T-helper 9 cell (primary cell): ENCODE measurements at places on chromosomes 7 and 10.

- DNase-seq: no peak
These were observed 962.8 kb downstream of the DNAJB9 start for GRCh38 chr7:109532262-109532992.

DNA sequence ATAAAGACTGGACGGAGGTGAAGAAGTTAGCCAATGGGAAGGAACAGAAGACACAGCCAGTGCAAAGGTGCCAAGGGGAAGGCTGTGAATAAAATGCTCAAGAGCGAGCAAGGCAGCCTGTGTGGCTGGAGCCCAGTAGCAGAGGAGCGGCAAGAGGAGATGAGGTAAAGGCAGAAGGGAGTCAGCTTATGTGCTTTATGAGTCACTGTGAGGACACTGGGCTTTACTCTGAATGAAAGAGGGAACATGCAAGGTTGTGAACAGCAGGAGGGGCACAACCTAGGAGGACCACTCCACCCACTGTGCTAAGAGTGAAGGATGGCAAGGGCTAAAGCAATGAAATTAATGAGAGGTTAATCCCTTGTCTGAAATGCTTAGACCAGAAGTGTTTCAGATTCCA, 129.0 kb upstream of the ODAD2 start:
- no peak for DNase-seq

DNA sequence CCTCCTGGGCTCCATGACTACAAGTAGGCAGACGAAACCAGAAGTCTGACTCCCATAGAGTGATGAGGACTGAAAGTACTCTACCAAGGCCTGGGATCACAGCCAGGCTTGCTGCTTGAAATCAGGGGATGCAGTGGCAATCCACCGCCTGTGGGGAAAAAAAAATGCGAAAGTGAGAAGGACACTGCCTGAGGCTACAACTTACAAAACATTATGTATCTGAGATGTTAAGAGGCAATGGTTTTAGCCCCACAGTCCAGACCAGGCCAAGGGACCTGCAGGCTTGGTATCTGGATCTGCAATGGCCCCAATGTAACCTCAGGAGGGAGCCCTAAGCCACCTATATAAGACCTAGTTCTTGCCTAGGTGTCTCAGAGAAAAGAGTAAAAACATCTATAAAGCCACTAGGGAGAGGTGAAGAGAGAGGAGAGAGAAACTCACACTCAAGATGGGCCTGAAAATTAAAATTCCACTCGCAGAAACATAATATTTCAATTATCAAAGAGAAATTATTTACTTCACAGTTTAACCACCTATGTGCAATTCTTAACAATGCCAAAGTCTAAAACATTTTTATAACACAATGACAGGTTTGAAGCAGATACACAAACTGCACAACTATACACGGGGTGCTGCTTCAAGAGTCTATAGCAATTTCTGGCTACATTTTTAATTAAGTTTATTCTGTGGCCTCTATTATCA, 13.9 kb downstream of the DNAJC1 start:
- no peak for DNase-seq

DNA sequence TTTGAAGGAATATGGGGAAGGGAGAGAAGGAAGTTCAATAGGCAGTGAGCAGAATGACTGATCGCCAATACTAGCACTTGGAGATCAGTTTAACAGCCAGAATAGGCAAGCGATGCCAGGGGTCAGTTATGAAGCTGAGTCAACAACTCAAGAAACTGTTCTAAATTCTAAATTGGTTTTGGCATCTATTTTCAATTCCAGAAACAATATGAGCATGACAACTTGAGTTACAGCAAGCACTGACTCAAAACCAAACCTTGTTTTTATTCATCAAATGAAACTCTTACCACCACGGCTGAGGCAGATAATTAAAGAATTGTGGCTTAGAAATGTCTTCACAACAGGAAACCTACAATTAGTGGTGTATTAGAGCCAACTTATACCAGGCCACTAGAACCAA, 180.5 kb upstream of the ASAH2 start:
- no peak for DNase-seq

- no peak for DNase-seq
These were observed 68.6 kb upstream of the CACNB2 start for GRCh38 chr10:18071591-18071990.

DNA sequence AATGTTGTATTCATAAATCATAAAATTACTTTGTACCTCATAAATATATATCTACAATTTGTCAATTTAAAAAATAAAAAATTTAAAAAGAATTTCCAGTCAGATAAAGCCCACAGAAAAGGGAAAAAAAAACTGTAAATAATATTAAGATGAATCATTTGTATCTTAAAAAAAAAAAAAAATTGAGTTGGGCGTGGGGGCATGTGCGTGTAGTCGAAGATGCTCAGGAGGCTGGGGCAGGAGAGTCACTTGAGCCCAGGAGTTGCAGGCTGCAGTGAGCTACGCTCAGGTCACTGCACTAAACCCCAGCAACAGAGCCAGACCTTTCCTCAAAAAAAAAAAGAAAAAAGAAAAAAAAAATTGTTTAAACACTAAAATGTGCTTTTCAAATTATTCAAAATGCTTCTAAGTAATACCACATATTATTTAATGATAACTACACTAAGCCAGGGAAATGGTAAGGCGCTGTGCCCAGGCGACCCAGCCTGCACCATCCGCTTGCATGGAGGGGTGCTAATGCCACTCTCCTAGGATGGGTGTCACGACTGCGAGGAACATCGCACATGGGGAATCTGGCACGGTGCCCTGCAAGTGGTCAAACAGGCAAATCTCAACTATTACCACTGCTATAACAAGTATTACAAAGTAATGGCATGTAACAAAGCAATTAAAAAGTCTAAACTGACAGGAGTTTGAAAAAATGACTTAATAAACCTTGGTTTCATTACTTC, 15.4 kb downstream of the GLUD1 start:
- DNase-seq: no peak

DNA sequence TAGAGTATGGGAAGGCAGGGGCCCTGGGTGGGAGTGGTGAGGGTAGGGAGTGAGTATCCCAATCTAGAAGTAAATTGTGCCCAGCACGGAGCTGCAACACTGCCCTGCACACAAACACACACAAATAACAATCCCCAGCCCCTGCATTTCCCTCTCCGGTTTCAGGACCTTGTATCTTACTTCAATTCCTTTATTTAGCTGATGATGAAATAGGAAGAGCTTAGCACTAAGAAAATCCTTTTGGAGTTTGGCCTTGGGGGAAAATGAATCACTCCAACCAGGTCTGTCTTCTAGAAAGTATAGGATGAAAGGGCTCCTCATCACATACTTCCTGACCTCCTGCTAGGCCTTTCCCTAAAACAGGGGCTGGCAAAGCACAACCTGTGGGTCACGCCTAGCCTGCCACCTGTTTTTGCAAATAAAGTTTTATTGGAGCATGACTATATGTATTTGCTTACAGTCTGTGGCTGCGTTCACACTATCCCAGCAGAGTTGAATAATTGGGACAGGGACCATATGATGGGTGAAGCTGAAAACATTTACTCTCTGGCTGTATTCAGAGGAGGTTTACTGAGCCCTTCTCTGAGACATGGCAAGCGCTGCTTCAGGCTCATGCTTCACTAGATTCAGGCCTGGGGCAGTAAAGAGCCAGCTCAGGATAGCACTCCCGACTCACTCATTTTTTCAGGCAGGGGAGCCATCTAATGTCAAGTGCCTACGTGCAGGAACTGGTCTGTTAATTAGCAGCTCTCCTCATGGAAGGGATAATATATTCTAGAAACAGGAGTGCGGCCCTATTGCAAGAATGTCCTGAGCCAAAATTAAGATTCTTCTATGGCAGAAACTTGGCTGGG, 111.0 kb downstream of the EGFR start:
- no peak for DNase-seq

GRCh38 chr10:82149674-82150073, 274.7 kb downstream of the NRG3 start:
- no peak for DNase-seq

DNA sequence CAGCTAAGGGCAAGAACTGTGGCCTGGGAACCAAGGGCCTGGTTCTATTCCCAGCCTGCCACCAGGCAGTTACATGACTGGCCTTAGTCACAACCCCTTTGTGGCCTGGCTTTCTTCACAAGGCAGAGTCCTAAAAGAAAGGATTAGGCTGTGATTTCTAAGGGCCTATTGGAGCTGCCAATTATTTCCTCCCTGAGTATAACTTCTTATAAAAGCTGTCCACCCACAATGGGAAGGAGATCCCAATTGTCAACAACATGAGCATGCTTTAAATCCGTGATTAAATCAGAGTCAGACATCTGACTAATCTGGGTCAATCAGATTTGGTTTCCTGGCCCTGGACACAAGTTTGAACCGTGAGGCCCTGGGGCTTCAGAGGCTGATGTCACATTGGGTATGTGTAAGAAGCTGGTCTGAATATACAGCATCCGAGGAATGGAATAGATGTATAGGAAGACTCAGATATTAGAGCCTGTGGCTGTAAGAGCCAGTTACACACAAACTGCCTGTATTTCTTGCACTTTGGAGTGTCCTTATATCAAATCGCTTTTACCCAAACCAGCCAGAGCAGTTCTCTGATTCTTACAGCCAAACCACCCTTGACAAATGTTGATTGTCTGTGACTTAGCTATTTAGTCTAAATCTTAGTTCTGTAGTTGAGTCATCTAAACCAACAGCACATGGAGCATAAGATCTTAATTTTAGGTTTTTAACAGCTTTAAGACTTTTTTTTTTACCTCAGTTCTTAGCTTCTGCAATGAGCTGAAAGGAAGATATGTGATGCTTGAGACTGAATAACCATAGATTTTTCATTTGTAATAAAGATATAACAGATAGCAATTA, 61.3 kb downstream of the ABCB4 start:
- DNase-seq: no peak

DNA sequence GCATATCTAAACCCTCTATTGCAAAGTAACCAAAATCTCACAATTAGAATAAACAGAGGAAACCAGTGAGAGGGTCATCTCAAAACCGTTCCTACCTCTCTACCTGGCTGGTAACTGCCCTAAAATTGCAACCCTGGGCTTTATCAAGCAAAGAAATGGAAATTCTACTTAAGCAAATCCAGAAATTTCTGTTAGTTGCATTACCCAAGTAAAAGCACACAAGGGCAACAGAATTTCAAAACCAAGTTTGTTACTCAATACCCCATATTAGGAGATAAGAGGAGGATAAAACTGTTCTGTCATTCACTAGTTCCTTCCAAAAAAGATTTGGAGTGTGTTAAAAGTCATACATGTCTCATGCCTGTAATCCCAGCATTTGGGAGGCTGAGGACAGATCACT, 195.3 kb downstream of the FAM107B start:
- no peak for DNase-seq

- no peak for DNase-seq
These were observed 81.3 kb upstream of the AGR3 start for GRCh38 chr7:16963044-16963443.

GRCh38 chr10:24589265-24589664, 134.4 kb downstream of the ARHGAP21 start:
- DNase-seq: no peak

DNA sequence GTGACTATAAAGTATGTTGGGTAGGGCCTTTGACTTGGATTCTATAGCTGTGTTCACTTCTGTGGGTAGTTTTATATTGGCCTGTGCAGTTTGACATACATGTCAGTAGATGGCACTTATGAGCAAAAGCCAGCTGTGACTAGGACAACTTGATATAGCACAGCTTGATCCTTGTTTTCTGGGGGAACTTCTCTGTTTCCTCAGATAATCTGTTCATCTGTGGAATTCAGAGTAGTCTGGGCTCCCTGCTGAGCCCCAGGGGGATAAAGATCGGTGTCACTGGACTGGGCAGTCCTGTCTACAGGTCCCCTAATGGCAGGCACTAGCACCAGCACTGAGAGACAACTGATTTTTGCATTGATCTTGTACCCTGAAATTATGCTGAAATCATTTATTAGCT, 25.4 kb downstream of the CYP2C9 start:
- no peak for DNase-seq

DNA sequence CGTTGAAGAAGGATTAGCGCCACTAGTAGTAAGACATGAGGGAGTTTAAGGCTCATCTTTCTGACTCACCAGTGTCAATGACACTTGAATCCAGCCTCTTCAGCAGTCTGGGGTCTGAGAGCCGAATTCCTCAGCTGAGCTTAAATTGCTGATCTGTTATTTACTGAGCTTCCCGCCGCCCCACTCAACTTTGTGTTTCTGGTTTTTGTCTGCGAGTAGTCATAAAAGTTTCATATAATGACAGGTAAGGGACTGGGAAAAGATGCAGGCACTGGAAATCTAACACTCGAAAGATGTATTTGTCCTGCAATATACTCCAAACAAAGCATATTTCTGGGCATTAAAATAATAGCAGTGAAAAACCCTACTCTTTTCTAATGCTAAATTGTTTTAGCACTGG, 51.2 kb upstream of the RELN start:
- no peak for DNase-seq

DNA sequence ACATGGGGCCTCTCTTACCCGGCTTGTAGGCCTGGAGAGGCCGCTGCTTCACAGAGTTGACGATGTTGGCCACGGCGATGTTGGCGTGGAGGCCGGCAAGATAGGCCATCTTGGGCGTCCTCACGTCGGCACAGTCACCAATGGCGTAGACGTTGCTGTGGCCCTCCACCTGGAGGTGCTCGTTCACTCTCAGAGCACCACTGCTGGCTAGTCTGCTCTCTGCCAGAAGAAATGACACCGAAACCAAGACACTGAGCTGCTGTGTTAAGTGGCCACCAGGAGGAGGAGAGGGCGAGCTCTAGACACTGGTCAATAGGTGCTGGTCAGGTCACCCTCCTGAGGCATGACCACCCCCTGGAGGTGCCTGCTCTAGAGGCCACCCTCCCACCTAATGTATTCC, 17.7 kb downstream of the AIFM2 start:
- no peak for DNase-seq

DNA sequence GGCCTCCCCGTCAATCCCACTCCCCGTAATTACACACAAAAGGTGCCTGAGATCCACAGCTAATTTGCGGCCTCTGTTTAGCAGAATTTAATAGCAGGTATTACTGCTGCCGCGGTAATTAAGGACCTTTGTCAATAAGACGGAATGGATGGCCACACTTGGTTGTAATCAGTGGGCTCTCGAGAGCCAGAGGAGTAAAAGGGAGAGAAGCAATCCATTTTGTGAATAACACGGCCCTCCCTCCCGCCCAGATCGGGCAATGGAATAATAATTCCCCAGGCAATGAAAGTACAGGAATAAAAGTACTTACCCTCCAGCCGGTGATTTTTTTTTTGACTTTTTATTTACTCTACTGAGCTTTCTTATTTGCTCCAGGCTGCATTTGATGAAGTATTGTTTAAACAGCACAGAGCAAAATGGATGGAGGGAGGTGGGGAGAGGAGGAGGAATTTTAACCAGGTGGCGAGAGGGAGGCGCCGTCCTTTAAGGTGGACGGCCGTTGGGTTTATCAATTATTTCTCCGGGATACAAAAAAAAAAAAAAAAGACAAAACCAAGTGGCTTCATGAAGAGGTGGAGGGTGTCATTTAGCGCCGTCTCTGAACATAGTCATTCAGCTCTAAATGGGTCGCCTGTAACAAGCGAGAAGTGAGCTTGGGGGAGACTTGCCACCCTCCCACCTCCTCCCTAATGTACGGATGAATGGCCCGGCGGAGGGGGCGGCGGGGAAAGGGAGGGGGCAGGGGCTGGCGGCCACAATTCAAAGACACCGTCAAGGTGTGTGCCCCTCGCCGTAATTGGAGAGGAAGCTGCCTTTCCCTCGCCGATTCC, 120.3 kb downstream of the BUB3 start:
- no peak for DNase-seq
